ENCODE measurements at places on chromosomes 5 and 9. TPM values are rescaled to one million over a fixed set of nuclear protein-coding genes. Genes with fewer than 3 reads are reported as not detected.

DNA sequence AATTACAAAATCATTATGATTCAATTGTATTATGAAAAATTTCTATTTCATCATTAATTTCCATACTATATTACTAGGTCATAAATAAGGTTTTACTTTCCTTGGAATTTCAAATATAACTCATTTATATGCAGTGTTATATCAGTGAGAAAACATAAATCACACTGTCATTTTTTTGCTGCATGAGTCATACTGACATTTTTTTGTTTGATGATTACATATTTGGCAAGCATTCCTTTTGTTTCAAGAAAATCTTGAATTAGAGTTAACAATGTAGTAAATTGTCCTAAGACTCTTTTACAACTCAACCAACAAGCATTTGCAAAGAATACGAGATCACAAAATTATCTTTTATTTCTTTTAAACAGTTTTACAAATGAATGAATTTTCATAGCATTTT lies 298.4 kb upstream of the SEMA6A start:
- H3K36me3 ChIP-seq: no peaks in the 10 kb centered on the region
- no peaks in the 10 kb centered on the region for H3K4me1 ChIP-seq
- H3K27ac ChIP-seq: no peak overlapping the region
- DNase-seq: no peak
- H3K27me3 ChIP-seq: no peaks in the 10 kb centered on the region

GRCh38 chr5:93600409-93601070 lies 17.5 kb downstream of the NR2F1 start:
- no peak overlapping the region for H3K4me3 ChIP-seq
- no peaks in the 10 kb centered on the region for H3K36me3 ChIP-seq
- peaks cover 100% of the 10 kb centered on the region for H3K27me3 ChIP-seq
- peak overlapping the region; percentile 88 for H3K27ac ChIP-seq
- no peak for DNase-seq
- H3K4me1 ChIP-seq: peaks cover 4% of the 10 kb centered on the region

- H3K4me1 ChIP-seq: no peaks in the 10 kb centered on the region
- no peaks in the 10 kb centered on the region for H3K27me3 ChIP-seq
- no peak overlapping the region for H3K4me3 ChIP-seq
- H3K27ac ChIP-seq: no peak overlapping the region
These were observed 97.4 kb downstream of the PPP2R2B start for GRCh38 chr5:146781157-146781556.

DNA sequence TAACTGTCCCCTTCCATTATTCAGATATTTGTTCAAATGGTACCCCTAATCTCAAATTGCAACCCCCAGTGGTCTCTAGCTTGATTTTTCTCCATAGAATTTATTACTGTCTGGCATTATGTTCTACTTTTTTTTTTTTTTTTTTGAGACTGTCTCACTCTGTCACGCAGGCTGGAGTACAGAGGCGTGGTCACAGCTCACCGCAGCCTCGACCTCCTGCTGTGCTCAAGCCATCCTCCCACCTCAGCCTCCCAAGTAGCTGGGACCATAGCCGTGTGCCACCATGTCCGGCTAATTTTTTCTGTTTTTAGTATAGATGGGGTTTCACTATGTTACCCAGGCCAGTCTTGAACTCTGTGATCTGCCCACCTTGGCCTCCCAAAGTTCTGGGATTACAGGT lies 2.0 kb upstream of the REEP5 start:
- peaks cover 18% of the 10 kb centered on the region for H3K27me3 ChIP-seq
- no peak overlapping the region for H3K27ac ChIP-seq
- DNase-seq: no peak
- peaks cover 2% of the 10 kb centered on the region for H3K4me1 ChIP-seq
- H3K4me3 ChIP-seq: no peak overlapping the region

GRCh38 chr5:37738057-37738691 lies 101.7 kb downstream of the GDNF start:
- no peak overlapping the region for H3K4me3 ChIP-seq
- H3K4me1 ChIP-seq: no peaks in the 10 kb centered on the region
- H3K27me3 ChIP-seq: no peaks in the 10 kb centered on the region

GRCh38 chr9:121569266-121569648 lies 69.6 kb upstream of the GGTA1 start:
- H3K27ac ChIP-seq: no peak overlapping the region
- H3K36me3 ChIP-seq: no peaks in the 10 kb centered on the region
- H3K27me3 ChIP-seq: no peaks in the 10 kb centered on the region
- peaks cover 3% of the 10 kb centered on the region for H3K4me1 ChIP-seq
- no peak overlapping the region for H3K4me3 ChIP-seq
- DNase-seq: no peak

GRCh38 chr9:98280574-98280973 lies 25.1 kb upstream of the TBC1D2 start:
- H3K4me3 ChIP-seq: peak overlapping the region; percentile 28
- peak overlapping the region; percentile 0 for H3K27ac ChIP-seq
- H3K36me3 ChIP-seq: no peaks in the 10 kb centered on the region

GRCh38 chr5:17090839-17091238 lies 126.6 kb upstream of the BASP1 start:
- DNase-seq: no peak
- H3K4me3 ChIP-seq: no peak overlapping the region
- no peaks in the 10 kb centered on the region for H3K4me1 ChIP-seq

DNA sequence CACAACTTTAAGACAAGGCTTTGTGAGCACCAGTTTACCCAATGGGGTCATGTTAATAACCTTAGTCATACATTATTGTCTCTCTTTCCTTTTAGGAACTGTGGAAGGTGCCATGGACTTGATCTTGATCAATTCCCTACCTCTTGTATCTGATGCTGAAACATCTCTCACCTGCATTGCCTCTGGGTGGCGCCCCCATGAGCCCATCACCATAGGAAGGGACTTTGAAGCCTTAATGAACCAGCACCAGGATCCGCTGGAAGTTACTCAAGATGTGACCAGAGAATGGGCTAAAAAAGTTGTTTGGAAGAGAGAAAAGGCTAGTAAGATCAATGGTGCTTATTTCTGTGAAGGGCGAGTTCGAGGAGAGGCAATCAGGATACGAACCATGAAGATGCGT lies 48.7 kb downstream of the TEK start:
- H3K36me3 ChIP-seq: no peaks in the 10 kb centered on the region
- no peak overlapping the region for H3K4me3 ChIP-seq
- no peak overlapping the region for H3K27ac ChIP-seq
- no peaks in the 10 kb centered on the region for H3K4me1 ChIP-seq

- H3K27me3 ChIP-seq: no peaks in the 10 kb centered on the region
- H3K4me3 ChIP-seq: no peak overlapping the region
- H3K36me3 ChIP-seq: no peaks in the 10 kb centered on the region
These were observed 186.2 kb upstream of the RAI14 start for GRCh38 chr5:34469971-34470370.

DNA sequence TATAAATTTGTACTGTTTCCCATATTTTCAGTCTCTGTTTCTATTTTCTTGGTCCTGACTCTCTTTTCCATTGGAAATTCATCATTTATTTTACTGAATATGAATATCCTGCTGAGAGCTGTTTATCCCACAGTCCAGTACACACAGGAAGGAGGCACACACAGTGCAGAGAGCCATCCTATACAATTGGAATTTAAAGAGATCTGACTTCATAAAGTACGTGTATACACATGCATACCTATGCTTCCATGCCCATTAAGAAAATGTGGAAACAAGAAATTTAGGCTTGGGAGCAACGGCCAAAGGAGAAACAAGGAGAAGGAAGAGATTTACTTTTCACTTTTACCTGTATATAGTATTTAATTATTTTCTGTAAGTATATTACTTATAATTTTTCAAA lies 99.2 kb downstream of the NFIB start:
- H3K36me3 ChIP-seq: no peaks in the 10 kb centered on the region
- H3K27ac ChIP-seq: no peak overlapping the region
- H3K4me3 ChIP-seq: no peak overlapping the region
- DNase-seq: no peak

DNA sequence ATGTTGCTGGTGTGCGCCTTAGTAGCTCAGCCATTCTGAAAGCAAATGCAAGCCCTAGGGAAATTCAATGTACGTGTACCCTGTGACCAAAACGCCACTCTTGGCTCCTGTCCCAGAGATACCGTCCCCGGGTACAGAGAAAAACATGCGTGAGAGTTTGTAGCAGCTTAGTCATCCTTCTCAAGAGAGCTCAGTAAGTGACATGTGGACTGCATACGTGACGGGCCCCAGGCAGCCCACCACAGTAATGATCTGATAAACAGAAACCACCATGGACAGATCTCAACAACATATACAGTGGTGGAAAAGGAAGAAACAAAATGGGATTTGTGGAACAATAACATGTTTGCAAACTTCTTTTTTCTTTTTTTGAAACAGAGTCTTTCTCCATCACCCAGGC lies 45.1 kb downstream of the S1PR3 start:
- no peaks in the 10 kb centered on the region for H3K27me3 ChIP-seq
- H3K27ac ChIP-seq: no peak overlapping the region
- H3K36me3 ChIP-seq: no peaks in the 10 kb centered on the region
- no peak overlapping the region for H3K4me3 ChIP-seq
- no peaks in the 10 kb centered on the region for H3K4me1 ChIP-seq

GRCh38 chr9:86925686-86926085 lies 21.6 kb downstream of the GAS1 start:
- no peaks in the 10 kb centered on the region for H3K36me3 ChIP-seq
- H3K4me1 ChIP-seq: no peaks in the 10 kb centered on the region
- no peak overlapping the region for H3K4me3 ChIP-seq
- no peaks in the 10 kb centered on the region for H3K27me3 ChIP-seq

DNA sequence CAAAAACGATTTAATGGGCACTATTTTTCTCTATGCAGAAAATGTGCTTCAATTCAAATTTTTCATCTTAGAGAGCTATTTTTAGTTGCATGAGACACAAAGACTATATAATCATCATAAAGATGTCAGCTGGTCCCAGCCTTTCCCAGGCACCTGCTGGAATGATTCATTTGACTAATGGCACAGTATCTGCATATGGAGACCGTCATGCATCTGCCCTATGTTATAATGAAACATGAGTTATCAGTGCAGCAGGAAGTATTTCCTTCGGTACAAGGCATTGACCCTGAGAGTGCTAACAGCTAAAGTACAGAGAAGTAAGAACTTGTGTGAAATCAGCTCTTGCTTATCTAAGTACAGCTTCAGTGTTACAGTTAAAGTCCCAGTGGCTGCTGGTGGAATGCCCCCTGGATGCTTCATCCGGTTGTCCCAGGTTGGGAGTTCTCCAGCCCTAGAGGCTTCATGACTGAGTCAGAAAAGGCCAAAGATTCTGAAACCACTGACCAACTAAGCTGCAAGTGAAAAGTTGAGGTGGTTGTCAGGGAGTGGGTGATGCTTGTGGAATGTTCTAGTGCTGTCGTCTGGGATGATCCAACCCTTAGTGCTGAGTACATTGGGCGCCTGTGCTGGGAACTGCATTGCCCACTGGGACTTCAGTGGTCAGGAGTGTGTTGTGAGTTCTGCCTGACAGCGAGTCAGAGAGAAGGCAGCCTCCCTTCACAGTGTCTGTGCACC lies 57.2 kb downstream of the MTRR start:
- no peak for DNase-seq
- no peaks in the 10 kb centered on the region for H3K36me3 ChIP-seq
- no peaks in the 10 kb centered on the region for H3K4me1 ChIP-seq
- H3K27ac ChIP-seq: no peak overlapping the region
- H3K27me3 ChIP-seq: no peaks in the 10 kb centered on the region
- no peak overlapping the region for H3K4me3 ChIP-seq

Gene PTGDS
- total RNA-seq: 22.1 TPM

Gene IRX2
- total RNA-seq: 8.0 TPM

Measured in endodermal cell (in vitro differentiated cells).